ENCODE measurements at places on chromosomes 11 and 22.

DNA sequence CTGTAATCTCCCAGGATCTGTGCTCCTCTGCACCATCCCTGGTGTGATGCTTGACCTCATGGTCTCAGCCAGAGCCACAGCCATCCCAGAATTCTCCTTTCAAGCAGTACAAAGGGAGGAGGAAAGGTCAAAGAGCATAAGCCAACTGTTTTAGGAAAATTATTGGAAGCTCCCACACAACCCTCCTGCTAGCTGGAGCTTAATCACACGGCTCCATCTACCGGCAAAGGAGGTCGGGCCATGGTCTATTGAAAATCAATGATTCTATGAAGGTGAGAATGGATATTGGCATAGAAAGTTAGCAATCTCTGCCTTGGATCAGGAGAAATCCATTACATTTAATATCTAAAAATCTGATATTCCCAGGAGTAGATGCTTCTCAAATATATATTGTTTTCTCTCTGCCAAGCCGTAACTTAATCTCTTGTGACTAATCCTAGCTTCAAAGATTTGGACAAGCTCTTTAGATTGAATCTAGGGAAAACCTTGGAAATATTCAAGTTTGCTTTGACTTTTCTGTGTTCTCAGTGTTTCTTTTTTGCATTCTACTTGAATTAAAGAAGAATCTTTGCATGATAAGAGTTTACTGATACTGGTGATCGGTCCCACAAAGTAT lies 259.6 kb downstream of the NTM start:
- DNase-seq: no peak

DNA sequence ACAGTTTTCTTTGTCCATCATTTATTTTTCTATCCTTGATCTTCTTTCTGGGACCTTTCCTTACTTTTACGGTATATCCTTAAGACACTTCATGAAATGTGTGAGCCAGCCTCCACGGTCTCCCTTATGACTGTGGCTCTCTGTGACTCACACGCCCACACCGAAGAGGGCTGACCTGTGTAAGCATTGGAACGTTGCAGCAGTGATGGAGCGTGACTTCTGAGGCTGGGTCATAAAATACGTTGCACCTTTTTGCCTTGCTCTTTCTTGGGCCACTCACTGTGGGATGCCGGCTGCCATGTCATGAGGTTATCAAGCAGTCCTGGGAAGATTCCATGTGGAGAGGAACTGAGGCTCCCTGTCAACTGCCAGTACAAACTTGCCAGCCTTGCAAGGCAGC lies 96.3 kb upstream of the RAB1B start:
- DNase-seq: no peak

- no peak for DNase-seq
Measured at GRCh38 chr11:2266586-2267305, 3.6 kb downstream of the ASCL2 start.

- DNase-seq: no peak
Measured at GRCh38 chr11:45901626-45902025, 5.4 kb downstream of the FREY1 start.

GRCh38 chr11:67230886-67231285 lies 35.4 kb upstream of the GRK2 start:
- DNase-seq: no peak

All from foreskin melanocyte (primary cell).